A549 treated with RU486 at 1 μM for 4 hours (cell line): ENCODE measurements at places on chromosomes 5 and 9. TPM values are rescaled to one million over a fixed set of nuclear protein-coding genes. Genes with fewer than 3 reads are reported as not detected.

The SNX30 gene
- total RNA-seq = 4.7 to 5.8 TPM (median 5.1 TPM) in 5 replicates

The AGXT2 gene
- total RNA-seq = not detected in 5 replicates

The TOMM5 gene
- total RNA-seq = 282 to 354 TPM (median 324 TPM) in 5 replicates

The MEIKIN gene
- total RNA-seq = not detected in 5 replicates

The ANKRD18A gene
- 4.9 to 11.4 TPM (median 10.5 TPM) in 5 replicates for total RNA-seq
